ENCODE measurements at places on chromosomes 4 and X.

GRCh38 chrX:12494400-12495138, 296.6 kb upstream of the PRPS2 start:
- H3K4me1 ChIP-seq: no peaks in the 10 kb centered on the region
- H3K27me3 ChIP-seq: no peaks in the 10 kb centered on the region
- no peak overlapping the region for H3K4me3 ChIP-seq
- no peak overlapping the region for H3K27ac ChIP-seq
- H3K36me3 ChIP-seq: no peaks in the 10 kb centered on the region
- DNase-seq: no peak

- DNase-seq: no peak
- H3K4me3 ChIP-seq: no peak overlapping the region
- H3K36me3 ChIP-seq: no peaks in the 10 kb centered on the region
- H3K27ac ChIP-seq: no peak overlapping the region
- H3K4me1 ChIP-seq: no peaks in the 10 kb centered on the region
- peaks cover 6% of the 10 kb centered on the region for H3K27me3 ChIP-seq
Measured at GRCh38 chr4:139824882-139825522, 159.4 kb downstream of the MGST2 start.

DNA sequence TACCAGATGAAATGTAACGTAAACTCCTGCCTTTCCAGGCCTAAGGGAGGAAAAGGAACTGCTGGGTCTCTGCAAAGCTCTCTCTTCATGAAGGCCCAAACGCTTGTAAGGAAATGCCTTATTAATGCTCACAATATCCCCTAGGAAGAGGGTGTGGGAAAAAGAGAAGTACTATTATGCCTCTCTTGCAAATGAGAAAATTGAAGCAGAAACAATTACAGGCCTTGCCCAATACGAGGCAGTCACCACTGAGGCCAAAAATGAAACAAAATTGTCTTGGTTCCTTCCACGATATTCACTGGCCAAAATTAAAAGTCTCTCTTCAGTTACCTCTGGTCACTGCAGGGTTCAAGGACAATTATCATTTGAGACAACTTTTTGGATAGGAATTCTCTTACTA, 3.2 kb downstream of the SCARB2 start:
- H3K36me3 ChIP-seq: no peaks in the 10 kb centered on the region
- H3K27ac ChIP-seq: no peak overlapping the region

GRCh38 chr4:17967078-17967477, 54.5 kb downstream of the LCORL start:
- no peak overlapping the region for H3K27ac ChIP-seq
- H3K4me3 ChIP-seq: no peak overlapping the region
- no peaks in the 10 kb centered on the region for H3K4me1 ChIP-seq
- DNase-seq: no peak
- no peaks in the 10 kb centered on the region for H3K27me3 ChIP-seq

DNA sequence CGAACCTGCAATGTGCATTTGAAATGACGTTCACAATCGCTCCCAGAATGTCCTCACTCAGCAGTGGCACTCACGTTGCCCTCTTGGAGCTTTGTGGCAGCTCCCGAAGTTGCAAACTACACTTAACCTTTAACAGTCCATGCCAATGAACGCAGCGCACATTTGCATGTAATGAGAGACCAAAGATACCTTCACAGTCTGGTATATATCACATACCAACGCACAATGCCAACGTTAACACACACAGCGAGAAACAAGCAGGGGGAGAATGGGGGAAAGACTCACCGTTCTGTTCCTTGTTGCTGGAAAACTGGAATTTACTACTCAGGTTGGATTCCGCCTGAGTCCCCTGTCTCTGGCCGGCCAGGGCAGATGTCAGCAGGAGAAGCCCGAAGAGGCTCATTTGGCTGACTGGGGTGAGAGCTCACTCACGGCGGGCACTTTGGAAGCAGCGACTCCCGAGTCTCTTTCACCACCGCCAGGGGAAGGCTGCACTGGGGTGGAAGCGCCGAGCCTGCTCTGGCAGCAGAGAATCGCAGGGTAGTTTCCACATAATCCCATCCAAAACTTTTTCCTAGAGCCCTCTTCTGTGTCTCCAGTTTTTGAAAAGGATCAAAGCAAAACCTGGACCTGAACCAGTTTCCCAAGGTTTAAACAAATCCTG, 966 bp downstream of the PDGFC start:
- no peaks in the 10 kb centered on the region for H3K36me3 ChIP-seq
- H3K4me3 ChIP-seq: peak overlapping the region; percentile 16
- no peaks in the 10 kb centered on the region for H3K4me1 ChIP-seq
- DNase-seq: no peak
- no peak overlapping the region for H3K27ac ChIP-seq
- H3K27me3 ChIP-seq: peaks cover 45% of the 10 kb centered on the region

GRCh38 chrX:149871940-149872339, 9.0 kb upstream of the MAGEA8 start:
- H3K36me3 ChIP-seq: no peaks in the 10 kb centered on the region
- DNase-seq: peak; percentile 86
- H3K4me3 ChIP-seq: no peak overlapping the region
- peaks cover 9% of the 10 kb centered on the region for H3K4me1 ChIP-seq
- H3K27me3 ChIP-seq: peaks cover 13% of the 10 kb centered on the region

- no peaks in the 10 kb centered on the region for H3K4me1 ChIP-seq
- H3K4me3 ChIP-seq: no peak overlapping the region
- DNase-seq: no peak
Measured at GRCh38 chrX:2679534-2680485, 11.3 kb upstream of the CD99 start.

DNA sequence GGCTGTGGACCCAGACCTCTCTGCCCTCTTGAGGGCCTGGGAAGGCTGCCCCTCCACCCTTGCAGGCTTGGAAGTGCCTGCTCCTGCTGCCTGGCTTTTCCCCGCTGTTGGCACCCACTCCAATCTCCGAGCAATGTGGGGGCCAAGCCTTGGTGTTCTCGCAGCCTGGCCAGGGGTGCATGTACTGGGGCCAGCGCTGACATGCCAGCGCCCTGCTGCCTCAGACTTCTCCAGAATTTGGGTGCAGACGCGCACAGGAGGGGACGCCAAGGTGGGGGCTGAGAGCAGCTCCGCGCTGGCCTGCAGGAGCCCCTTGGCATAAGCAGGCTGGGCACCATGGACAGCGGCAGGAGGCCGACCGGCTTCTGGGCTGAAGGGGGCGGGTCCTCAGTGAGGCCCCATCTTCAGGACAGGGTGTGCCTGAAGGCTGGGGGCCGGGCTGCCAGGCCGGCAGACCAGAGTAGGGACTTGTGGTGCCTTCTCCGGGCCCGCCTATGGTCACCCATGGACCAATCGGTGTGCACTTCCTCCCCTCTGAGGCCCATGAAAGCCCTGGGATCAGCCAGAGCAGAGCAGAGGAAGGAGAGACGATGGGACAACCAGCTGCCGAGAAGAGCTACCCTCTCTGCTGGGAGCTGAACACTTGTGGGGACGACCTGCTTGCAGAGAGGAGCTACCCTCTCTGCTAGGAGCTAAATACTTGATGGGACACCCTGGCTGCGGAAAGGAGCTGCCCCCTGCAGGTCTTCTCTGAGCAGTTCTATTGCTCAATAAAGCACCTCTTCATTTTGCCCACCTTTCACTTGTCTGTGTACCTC, 118.3 kb downstream of the DNAAF6 start:
- H3K27ac ChIP-seq: no peak overlapping the region
- H3K4me1 ChIP-seq: no peaks in the 10 kb centered on the region
- no peak overlapping the region for H3K4me3 ChIP-seq
- no peaks in the 10 kb centered on the region for H3K27me3 ChIP-seq
- DNase-seq: peak; percentile 57
- H3K36me3 ChIP-seq: no peaks in the 10 kb centered on the region

DNA sequence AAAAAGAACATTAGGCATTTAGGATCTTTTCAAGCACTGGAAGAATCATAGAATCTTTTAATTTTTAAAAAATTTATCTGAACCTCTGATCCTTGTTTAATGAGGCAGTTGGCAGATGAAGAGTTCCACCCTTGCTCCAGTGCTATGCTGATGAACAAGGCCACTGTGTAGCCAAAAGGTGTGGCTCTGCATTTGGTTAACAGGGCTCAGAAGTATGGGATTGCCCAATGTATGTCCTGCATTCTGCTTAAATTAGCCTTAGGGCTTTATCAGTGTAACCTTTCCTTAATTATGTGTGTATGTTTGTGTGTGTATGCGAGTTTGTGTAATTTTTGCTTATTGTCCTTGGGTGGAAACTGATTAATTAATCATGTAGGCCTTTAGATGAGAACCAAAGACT, 43.3 kb upstream of the PPM1K start:
- no peak for DNase-seq
- peaks cover 10% of the 10 kb centered on the region for H3K27me3 ChIP-seq
- peaks cover 2% of the 10 kb centered on the region for H3K4me1 ChIP-seq
- H3K27ac ChIP-seq: no peak overlapping the region
- H3K36me3 ChIP-seq: no peaks in the 10 kb centered on the region

- no peaks in the 10 kb centered on the region for H3K4me1 ChIP-seq
- H3K36me3 ChIP-seq: no peaks in the 10 kb centered on the region
Measured at GRCh38 chr4:52510939-52511565, 148.0 kb downstream of the USP46 start.

GRCh38 chr4:71446479-71447081, 107.8 kb downstream of the SLC4A4 start:
- no peaks in the 10 kb centered on the region for H3K27me3 ChIP-seq
- no peaks in the 10 kb centered on the region for H3K4me1 ChIP-seq
- no peak for DNase-seq
- no peak overlapping the region for H3K4me3 ChIP-seq

DNA sequence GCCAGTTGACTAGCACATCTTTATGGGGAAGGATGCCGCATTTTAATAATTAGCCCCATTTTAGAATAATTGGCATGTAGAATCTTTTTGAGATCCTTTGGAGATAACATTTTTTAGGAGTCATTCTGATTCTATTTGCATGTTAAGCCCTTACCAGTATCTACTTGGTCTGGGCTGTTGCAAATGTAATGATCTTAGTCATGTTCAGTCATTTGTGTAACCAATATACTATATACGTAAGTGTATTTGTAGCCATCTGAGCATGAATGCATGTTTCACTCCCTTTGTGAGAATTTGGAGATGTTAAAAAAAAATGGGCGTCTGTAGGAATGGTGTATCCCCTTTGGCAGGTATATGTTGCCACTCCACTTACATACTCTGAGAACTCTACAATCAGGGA, 119.1 kb downstream of the TEX13A start:
- no peaks in the 10 kb centered on the region for H3K27me3 ChIP-seq
- H3K4me1 ChIP-seq: no peaks in the 10 kb centered on the region
- no peaks in the 10 kb centered on the region for H3K36me3 ChIP-seq
- H3K27ac ChIP-seq: no peak overlapping the region
- DNase-seq: no peak

DNA sequence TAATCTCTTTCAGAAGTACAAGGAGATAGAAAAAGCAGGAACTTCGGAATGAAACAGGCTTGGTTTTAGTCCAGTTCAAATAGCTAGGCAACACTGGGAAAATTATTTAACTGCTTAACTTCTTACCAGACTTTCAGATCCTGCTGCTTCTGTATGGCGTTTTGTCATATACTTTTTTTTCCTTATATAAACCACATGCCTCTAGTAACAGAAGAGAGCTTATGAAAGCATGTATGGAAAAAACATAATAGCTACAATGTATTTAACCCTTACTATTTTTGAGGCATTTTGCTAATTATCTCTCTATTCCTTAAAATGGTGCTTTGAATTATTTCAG, 439.6 kb downstream of the INPP4B start:
- peaks cover 12% of the 10 kb centered on the region for H3K36me3 ChIP-seq
- peak overlapping the region; percentile 95 for H3K4me3 ChIP-seq
- H3K4me1 ChIP-seq: peaks cover 49% of the 10 kb centered on the region
- no peak for DNase-seq

- peaks cover 10% of the 10 kb centered on the region for H3K36me3 ChIP-seq
- peak overlapping the region; percentile 34 for H3K4me3 ChIP-seq
- no peak for DNase-seq
- H3K4me1 ChIP-seq: peaks cover 15% of the 10 kb centered on the region
- H3K27me3 ChIP-seq: peaks cover 58% of the 10 kb centered on the region
Measured at GRCh38 chr4:30720661-30721184, 554 bp downstream of the PCDH7 start.

DNA sequence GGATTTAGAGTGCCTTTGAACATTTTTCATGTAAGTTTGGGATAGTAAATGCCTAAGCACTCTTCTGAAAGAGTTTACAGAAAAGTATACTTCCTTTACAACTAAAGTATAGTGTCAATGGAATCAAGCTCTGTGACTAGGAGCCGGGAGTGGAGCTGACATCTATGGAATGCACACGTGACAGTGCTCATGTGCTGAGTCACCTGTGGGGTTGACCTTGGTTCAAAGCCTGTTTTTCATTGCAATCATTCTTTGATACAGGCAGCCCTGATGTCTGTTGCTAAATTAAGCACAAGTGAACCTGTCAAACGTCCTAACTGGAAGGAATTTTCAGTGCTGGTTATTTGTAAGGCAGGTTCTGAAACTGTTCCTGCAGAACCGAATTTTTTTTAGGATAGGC, 82.5 kb downstream of the GPAT3 start:
- no peak overlapping the region for H3K27ac ChIP-seq
- H3K36me3 ChIP-seq: no peaks in the 10 kb centered on the region
- DNase-seq: no peak
- H3K4me1 ChIP-seq: peaks cover 4% of the 10 kb centered on the region

- H3K36me3 ChIP-seq: no peaks in the 10 kb centered on the region
- peaks cover 16% of the 10 kb centered on the region for H3K27me3 ChIP-seq
- H3K4me1 ChIP-seq: no peaks in the 10 kb centered on the region
- DNase-seq: no peak
Measured at GRCh38 chr4:184191267-184191666, 26.4 kb downstream of the ENPP6 start.

DNA sequence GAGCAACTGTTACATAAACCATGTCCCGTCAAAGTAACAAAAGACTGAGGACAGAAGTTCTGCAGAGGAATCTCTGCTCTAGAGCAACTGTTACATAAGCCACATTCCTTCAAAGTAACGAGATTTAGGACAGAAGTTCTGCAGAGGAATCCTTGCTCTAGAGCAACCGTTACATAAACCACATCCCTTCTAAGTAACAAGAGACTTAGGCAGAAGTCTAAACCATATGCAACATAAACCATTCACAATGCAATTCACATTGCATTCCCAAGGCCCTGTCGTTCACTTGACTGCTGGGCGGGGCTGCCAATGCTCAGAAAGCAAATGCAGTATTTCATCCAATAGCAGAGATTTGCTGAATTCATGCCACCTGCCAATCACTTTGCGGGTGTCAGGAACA, 124.4 kb upstream of the PUDP start:
- H3K4me1 ChIP-seq: no peaks in the 10 kb centered on the region
- no peaks in the 10 kb centered on the region for H3K36me3 ChIP-seq
- no peak for DNase-seq
- H3K27ac ChIP-seq: no peak overlapping the region

GRCh38 chr4:169307576-169307975, 36.8 kb upstream of the SH3RF1 start:
- DNase-seq: no peak
- no peaks in the 10 kb centered on the region for H3K36me3 ChIP-seq
- peaks cover 4% of the 10 kb centered on the region for H3K27me3 ChIP-seq
- H3K27ac ChIP-seq: no peak overlapping the region
- no peak overlapping the region for H3K4me3 ChIP-seq

DNA sequence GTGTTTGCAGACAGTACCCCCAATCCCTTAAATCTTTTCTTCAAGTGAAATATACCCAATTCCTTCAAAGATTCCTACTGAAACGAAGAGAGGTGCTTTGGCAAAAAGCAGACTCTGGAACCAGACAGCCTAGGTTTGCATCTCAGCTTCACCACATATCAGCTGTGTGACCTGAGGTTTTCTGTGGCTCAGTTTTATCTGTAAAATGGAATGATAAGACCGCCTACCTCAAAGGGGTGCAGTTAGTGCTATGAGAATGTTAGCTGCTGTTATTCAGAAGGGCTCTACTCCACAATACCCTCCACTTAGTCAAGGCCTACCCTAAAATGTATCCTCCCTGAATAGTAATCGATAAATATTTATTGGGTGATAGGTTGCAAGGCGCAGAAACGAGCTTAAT, 664 bp downstream of the PIR start:
- H3K36me3 ChIP-seq: no peaks in the 10 kb centered on the region
- no peaks in the 10 kb centered on the region for H3K27me3 ChIP-seq
- peaks cover 9% of the 10 kb centered on the region for H3K4me1 ChIP-seq
- H3K27ac ChIP-seq: no peak overlapping the region
- peak overlapping the region; percentile 86 for H3K4me3 ChIP-seq

All from activated CD4-positive, alpha-beta T cell treated with anti-CD3 and anti-CD28 coated beads, Interleukin-2, amount 10 ng/mL, durations not matched to agents 24 days and 14 days (primary cell).